Neural crest cell (in vitro differentiated cells): ENCODE measurements at places on chromosomes 13 and 19.

GRCh38 chr13:42331009-42331408 is 59.1 kb downstream of the AKAP11 start:
- DNase-seq: no peak

DNA sequence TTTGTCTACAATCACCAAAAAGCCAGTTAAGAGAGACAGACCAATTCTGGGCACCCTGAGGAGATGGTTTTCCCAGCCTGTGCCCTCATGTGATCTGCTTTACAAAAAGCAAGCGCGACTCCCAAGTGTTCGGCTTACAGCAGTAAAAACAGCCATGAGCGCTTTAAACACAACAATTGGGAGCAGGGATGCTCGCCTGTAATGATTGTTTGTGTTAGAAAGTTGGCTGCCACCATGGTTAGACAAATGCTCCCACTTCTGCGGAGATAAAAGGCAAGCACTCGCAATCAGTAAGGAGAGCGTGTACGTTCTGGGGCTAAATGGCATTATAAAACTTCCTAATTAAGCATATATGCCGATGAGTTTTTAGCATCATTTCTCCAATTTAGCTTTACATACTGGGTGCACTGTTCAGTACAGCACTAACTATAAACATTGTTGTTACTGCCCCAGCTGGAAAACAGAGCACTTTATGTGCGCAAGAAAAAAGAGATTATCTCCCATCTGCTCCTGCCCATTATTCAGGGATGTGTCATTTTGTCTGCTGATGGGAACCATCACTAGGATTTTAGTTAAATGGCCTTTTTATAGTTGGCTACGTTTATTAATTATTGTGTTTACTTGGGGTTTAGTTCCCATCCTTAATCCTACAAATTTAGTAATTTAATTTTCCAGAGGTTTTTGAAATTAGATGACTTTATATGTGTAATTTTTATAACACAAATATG is 309.3 kb upstream of the MAB21L1 start:
- DNase-seq: no peak

DNA sequence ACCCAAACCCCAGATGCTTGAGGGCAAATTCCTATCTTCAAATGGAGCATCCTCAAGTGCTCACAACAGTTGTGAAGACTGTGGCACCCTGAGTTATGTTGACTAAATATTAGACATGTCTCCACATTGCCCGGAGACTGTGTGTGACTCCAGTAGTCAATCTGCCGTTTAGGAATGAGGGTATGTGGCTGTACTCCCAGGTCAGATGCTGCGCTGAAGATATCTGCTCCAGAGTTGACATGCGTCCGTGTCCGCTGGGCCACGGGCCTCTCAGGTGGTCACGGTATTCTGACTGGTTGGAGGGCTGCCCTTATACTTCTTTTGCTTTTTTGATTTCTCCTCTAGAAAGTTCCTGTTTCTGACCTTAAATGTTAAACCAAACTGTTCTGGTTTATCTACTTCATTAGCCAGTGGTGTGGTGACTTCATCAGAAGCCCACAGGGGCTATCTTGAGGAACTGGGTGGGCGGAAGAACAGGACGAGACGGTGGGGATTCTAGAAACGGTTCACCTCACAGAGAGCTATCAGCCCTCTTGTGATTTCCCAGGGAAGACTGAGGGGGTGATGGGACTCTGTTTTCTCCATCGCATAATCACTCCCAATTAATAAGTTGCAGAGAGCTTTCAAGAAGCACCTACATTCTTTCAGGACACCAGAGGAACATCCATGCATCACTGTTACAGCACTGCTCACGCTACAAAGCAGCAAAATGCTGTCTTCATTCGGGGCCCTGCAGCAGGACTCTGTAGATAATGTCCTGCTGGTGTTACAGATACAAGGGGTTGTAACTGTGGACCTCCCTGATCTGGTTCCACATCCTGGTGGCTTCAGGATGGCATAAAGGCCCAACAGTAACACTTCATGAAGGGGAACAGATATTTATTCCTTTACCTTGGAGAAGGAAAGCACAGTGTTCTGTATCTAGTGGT is 1.3 kb upstream of the LCP1 start:
- no peak for DNase-seq

DNA sequence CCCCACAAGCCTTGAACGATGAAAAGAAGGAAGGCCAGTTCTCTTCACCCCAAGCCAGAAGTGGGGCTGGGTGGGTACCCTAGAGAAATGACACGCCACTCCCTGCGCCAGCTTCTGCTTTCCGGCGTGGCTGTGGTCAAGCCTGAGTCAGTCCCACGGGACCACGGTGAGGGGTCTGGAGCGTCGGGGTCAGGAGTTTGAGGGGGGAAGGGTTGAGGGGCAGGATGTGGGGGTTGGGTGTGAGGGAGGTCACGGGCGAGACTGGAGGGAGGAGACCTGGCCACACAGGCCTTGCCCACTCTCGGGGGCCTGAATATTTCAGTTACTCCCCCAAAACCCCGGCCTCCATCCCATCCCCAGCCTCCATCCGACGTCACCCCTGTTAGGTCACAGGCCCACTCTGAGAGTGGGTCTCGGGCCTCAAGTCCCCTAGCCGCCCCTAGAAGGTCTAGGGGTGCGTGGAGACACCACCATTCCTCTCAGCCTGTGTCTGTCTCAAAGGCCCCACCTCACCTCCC is 500 bp upstream of the IFI30 start:
- DNase-seq: no peak

DNA sequence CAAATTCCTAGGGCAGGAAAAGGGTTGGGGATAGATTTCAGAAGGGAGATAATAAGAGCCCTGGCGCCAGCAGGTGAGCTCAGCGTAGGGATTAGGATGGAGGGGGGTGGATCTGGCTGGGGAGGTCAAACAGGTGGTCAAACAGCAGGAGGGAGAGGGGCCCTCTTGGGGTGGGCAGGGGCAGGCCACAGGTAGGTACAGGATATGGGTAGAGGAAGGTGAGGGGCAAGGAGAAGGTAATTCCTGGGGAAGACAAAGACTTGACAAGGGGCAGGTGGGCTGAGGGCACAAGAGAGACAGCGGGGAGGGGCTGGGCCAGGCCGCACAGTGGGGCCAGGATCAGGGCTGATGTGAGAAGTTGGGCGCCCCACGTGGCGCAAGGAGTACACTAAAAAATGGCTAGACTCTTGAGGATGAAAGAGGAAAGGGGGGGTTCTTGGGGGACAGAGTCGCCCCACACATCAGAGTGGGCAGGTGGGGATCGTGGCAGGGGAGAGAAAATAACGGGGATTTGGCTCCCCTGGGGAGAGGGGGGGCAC is 713 bp downstream of the KRI1 start:
- no peak for DNase-seq

- DNase-seq: no peak
These were observed 185.3 kb upstream of the MIR17HG start for GRCh38 chr13:91162180-91162579.

- no peak for DNase-seq
These were observed 53.2 kb upstream of the RFC3 start for GRCh38 chr13:33764716-33765115.

DNA sequence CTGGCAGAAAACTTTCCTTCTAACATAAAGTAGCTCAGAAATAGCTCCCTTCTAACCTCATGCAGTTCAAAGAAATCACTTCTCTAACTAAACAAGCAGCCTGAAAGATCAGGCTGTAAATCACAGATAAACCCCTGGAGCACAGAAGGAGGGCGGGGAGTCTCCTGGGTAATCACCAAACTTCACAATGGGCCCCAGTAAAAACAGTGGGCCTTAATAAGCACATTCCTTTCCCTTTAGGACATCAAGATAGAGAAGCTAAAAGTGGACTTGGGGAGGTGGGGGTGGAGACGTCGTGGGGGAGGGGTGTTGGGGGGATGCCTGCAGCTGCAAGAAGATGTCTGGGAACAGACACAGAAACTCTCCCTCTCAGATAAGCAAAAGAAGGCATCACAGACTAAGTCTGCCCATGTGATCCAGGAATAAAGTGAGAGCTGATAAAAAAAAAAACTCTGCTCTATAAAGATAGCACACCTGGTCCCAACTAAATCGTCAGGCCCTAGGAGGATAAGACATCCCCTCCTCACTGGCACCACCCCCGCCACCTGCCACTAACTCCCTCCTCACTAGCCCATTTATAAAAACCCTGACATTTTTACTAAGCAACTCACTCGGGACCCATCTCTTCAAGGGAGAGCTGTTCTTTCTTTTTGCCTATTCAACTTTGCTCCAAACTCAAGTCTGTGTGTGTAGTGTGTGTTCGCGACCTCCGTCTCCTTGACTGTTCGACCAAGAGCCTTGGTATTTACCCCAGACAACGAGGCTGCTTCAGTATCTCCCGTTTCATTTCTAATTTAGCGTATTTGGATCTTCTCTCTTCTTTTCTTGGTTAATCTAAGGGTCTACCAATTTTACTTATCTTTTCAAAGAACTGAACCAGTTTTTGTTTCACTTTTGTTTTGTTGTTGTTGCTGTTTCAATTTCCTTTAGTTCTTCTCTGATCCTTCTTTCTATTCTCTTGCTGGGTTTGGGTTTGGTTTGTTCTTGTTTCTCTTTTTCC is 31.7 kb downstream of the DNAJC15 start:
- no peak for DNase-seq

GRCh38 chr13:50780201-50781015 is 63.1 kb downstream of the DLEU7 start:
- DNase-seq: no peak

GRCh38 chr19:4034048-4035017 is 26.8 kb downstream of the PIAS4 start:
- DNase-seq: no peak

DNA sequence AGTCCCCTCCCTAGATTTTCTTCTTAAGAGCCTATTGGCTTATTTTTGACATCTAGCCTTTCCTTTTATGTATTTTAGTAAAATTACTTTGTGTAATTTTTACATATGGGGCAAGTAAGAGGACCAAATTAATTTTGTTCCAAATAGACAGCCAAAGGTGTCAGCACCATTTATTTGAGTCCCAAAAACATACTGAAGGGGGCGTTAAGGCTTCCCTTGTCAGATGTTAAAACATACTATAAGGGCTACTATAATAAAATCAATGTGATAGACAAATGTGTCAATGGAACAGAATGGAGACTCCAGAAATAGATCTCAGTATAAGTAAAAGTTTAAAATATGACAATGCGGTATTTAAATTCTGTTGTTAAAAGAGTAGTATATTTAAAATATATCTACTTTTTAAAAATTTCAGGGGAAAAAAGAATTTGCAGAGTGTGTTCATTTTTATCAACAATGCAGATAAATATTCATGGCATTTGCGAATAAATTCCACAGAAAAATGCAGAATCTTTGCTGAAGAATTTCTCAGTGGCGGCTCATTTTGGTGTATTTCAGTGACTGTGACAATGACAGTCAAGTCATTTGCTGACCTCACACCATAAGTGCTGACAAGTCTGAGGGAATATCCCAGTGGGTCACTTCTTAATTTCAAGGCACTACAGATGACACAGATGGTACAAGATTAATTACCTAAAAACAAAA is 133.7 kb downstream of the MTUS2 start:
- DNase-seq: no peak

- DNase-seq: no peak
These were observed 113.4 kb upstream of the UQCRFS1 start for GRCh38 chr19:29326351-29326750.

DNA sequence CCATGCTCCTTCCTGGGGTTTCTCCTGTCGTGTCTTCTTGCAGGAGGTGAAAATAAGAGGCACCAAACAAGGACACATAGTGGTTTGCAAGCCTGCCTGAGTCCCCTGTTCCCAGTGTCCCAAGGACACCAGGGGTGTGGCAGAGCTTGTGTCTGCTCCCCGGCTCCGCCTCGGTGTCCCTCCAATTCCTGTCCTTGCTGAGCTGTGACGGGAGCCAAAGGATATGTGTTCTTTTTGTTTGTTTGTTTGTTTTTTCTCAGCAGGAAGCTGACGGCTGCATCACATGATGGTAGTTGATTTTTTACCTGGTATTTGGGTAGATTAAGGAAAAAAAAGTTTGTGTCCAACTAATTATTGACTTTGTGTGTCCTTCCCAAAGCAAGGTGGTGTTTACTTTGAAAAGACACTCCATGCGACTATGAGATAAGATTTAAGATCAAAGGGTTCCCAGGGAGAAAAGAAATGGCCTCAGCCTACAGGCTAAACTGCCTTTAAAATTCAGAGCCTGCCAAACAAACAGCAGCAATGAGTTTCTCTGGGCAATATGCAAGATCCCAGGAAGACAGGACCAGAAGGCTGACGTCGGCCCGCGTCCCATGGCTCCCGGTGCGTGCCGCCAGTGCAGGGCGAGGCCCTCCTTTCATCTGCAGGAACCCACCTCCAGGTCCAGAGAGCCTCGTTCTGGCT is 50.8 kb upstream of the XPO4 start:
- DNase-seq: no peak

- no peak for DNase-seq
These were observed 9.3 kb downstream of the ZNF780A start for GRCh38 chr19:40081411-40081810.

DNA sequence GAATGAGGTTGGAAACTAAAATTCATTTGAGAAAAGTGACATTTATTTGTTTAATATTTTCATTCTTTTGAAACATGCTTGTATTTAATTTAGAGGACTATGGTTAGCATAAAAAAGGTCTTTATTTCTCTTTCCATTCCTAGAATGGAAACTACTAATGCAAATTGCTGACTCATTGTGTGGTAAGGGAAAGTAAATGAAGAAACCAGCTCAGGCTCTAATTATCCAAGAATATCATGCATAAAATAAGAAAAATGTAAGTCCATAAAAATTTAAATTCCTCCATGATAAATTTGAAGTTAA is 777.0 kb upstream of the SLITRK1 start:
- DNase-seq: no peak

DNA sequence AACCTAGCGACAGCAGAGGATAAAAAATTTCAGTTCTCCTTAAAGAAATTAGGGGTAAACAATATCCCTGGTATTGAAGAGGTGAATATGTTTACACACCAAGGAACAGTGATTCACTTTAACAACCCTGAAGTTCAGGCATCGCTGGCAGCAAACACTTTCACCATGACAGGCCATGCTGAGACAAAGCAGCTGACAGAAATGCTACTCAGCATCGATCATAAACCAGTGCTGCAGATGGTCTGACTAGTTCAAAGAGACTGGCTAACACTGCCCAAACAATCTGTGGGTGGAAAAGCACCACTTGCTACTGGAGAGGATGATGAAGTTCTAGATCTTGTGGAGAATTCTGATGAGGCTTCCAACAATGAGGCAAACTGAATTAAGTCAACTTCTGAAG is 19.9 kb upstream of the ACOD1 start:
- DNase-seq: no peak

DNA sequence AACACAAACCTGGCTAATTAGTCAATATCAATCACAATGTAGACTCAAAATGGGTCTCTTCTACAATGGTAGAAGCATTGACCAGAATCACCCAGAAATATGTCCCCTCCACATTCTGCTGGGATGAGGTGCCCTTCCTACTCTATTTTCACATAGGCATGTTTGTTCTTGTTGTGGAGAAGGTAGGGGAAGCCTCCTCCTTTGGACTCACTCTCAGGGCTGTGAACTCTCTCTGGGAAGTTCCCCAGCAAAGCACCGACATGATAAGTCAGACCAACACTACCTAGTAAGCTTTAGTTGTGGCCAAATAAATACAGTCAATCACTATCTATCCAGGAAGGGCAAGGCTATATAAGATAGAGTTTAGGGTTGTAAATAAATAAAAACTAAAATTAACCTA is 194.5 kb upstream of the UBL3 start:
- no peak for DNase-seq
